ENCODE measurements at places on chromosomes 2 and 18.
A peak's percentile ranks its signal among the peaks of the same experiment; 100 is the strongest.

- peak; percentile 88 for DNase-seq
Observed at GRCh38 chr2:120551522-120551921, 184.1 kb upstream of the GLI2 start.

GRCh38 chr2:204449977-204450376 is 95.3 kb upstream of the PARD3B start:
- no peak for DNase-seq

- DNase-seq, result no peak
Observed at GRCh38 chr18:23536204-23536603, 32.9 kb downstream of the RMC1 start.

GRCh38 chr2:129760669-129761068 is 218.8 kb upstream of the RAB6C start:
- no peak for DNase-seq

DNA sequence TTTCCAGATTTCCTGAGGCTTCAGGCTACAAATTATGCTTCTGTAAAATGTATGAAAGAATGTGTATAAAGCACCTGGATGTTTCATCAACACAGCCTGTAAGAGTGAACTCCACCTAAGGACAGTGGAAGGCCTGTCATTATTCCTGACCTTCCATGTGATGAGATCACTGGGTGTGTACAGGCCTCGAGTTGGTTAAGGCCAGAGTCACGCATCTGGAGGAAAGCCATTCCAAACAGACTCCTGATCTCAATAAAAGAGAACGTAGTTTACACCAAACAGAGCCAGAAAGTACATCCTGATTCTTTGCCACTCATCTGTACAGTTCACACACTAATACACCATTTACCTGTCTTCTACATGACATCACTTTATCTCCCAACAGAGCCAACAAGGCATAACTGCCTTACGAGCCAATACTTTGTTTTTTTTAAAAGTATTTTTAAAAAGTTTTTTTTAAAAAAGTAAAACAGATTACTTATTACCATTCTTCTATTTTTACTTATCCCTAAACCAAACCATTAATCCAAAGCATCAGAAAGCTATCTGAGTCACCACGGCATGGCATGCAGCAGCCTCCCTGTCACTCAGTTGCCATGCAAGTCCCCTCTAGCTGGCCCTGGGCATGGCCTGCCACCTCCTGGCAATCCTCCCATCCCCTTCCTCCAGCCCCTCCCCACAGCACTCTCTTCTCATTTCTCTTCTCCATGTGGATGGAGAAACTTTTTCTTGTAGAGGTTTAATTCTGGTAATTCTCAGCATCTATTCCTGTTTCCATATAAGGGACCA is 78.8 kb upstream of the TFCP2L1 start:
- DNase-seq, result no peak

DNA sequence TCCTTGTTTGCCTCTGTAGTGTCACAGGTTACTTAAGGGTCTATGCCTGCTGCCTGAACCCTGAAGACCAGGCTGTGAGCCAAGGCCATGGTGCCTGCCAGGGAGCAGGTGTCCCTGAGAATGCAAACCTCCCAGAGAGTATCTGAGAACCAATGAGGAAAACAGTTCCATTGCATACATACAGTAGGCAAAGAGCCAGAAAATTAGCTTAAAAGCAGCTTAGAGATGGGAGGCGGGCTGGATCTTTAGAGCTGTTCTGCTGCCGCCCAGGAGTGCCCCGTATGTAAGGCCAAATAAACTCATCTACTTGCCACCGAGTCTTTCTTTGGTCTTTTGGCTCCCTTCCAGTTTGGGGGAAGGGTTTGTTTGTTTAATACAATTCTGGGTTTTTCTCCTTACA is 327.9 kb downstream of the CLIP4 start:
- no peak for DNase-seq

DNA sequence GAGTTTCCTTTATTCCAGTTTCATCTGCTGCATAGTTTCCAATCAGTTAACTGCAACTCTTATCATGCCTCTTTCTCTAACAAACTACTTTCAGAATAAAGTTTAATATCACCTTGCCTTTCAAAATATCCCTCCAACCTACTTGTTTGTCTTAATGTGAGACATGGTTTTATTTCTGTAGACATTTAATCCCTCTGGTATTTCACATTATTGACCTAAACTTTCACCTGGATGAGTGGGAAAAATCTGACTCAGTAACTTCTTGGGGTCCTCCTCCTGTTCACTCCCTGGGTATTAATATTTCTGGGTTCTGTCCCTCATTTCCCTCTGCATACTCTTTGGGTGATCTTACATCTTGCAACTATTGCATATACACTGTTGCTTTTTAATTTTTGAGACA is 27.9 kb downstream of the MSH6 start:
- DNase-seq, result no peak

DNA sequence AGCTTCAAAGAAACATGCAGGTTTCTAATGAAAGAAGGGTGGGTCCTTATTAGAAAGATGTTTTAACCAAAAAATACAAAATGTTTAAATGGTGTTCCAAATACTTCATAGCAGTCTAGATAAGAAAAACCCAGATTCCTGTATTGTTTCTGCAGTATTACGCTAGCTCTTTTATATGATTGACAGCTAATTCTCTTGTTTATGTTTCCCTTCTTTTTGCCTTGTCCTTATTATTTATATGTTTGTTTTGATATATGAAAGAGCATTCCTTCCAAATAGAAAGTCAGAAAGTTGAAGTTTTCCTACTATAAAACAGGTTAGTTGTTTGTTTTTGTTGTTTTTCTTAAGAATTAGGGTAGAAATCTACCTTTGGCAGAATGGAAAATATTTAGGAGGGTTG is 41.1 kb upstream of the PNPT1 start:
- no peak for DNase-seq

DNA sequence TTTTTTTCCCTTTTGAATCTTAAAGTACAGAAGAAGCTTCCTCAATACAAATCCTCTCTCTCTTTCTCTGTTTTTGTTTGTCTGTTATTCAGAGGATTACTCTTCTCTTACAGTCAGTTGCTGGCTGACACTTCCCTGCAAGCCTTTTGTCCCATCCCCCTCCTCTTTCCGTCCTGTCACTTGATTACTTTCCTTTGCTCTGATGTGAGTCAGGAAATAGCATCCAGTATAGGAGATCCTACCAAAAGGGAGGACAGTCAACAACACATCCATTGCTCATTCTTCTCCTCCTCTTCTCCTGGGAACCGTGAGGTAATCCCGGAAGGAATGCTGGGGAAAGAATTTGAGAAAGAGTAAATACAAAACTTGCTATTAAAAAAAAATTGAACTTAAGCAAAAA is 79.3 kb upstream of the SCN7A start:
- no peak for DNase-seq

- DNase-seq, result no peak
Observed at GRCh38 chr18:55582325-55582724, 5.7 kb downstream of the TCF4 start.

DNA sequence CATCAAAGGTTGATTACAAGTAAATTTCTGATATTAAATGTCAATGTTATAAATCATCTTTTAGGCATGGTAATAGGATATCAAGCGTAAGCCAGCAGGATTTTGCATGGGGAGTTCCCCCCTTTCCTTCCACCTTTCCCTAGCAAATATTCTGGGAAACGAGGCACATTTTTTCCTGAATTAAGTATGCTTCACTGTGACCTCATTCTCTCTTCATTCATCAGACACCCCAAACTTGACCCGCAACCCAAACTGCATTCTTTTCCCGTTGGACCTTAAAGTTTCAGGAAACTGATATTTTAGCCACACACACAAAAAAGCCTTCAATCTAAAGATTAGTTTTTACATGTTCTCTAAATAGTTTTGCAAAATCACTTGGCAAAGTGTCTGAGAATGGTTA is 214.5 kb upstream of the CTAGE1 start:
- DNase-seq, result no peak

GRCh38 chr2:203469546-203469945 is 65.6 kb downstream of the RAPH1 start:
- no peak for DNase-seq

GRCh38 chr2:141878016-141878415 is 252.8 kb downstream of the LRP1B start:
- DNase-seq, result no peak

- DNase-seq, result no peak
Observed at GRCh38 chr2:204796581-204796980, 251.3 kb downstream of the PARD3B start.

DNA sequence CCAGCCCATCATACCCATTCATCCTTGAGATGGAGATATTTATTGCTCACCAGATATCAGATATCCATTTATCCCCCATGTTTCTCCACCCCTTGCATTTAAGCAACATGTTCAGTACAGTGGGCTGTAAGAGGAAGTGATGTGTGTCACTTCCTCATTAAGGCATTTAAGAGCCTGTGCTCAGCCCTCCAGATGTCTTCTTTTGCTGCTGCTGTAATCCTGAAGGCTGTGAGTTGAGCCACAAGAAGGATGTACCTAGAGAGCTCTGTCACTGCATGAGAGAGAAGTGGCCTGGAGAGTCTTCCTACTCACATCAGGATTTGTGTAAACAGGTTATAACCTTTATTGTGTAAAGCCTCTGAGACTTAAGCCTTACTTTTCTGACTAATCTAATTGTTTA is 151.8 kb upstream of the UNC80 start:
- DNase-seq, result peak; percentile 52

DNA sequence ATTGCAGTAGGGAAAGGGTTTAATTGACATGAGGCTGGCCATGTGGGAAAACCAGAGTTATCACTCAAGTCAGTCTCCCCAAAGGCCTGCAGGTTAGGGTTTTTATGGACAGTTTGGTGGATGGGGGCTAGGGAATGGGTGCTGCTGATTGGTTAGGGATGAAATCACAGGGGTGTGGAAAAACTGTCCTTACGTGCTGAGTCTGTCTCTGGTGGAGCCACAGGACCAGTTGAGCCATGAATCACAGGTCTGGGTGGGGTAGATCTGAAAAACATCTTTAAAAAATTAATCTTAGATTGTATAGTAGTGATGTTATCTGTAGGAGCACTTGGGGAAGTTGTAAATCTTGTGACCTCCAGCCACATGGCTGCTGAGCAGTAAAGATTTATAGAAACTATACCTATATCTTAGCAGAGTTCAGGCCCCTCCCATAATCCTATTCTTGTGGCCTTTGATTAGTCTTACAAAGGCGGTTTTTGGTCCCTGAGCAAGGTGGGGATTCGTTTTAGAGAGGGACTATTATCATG is 139.6 kb downstream of the COMMD1 start:
- no peak for DNase-seq

DNA sequence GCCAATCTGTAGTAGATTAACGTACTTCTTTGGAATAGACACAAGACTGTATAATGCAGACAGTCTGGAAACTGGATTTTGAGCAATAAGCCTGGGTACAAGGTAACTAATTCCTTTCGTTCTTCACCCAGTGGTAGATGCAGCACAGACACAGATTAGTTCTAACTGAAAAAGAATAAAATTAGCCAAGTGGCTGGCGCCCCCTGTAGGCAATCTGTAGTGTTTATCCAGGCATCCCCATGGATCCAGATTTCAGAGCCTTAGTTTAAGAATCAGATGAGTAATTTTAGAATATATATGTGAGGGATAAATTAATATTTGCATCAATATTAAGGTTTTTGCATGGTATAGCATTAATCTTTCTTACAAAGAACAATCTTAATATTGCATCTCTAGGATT is 563.9 kb downstream of the DCC start:
- DNase-seq, result peak; percentile 7

DNA sequence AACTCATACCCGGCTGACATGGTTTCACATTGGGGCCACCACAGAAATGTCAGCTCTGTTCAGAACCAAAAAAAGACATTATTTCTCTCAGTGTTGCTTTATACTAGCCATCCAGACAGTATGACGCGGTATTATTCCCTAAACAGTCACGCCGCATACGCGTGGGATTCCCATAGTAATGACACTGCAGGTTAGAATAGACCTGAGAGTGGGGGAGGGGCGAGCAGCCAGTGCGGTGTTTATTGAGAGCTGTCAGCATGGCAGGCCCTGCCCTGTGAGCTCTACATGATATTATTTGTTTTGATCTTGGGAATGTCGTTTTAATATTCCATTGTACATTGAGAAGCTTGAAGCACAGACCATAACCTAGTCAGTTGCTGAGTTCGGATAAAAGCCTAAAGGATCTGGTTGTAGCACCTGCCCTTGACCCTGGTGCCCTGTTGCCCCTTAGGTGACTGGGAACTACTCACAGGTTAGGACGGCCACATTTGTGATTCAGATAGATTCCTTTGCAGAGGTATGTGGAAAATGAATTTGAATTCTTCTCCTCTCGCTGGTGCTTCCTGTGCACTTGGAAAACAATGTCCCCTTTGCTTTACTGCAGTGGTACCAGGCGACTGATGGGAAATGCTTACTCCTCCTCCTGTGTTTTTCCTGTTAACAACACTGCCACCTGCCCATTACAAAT is 150.1 kb downstream of the ARHGAP28 start:
- DNase-seq, result no peak

- DNase-seq, result no peak
Observed at GRCh38 chr2:47518497-47519146, 115.7 kb downstream of the MSH2 start.

DNA sequence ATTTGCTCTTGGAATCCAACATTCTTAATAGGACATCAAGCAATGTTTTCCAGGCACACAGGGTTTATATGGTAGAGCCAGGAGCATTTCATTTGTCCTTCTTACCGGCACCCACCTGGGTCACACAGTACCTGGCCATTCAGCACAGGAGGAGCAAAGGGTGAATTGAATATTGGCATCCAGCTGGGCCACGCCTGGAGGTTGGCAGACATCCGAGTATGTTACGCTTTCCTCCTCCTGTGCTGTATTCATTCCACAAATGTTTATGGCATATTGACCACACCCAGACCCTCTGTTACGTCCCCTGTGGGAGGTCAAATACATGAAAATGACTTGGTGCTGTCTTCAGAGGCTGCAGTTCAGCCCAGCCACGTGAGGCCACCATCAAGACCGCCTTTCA is 206.2 kb downstream of the RTP5 start:
- DNase-seq, result no peak

- DNase-seq, result no peak
Observed at GRCh38 chr2:143802871-143803650, 673.8 kb downstream of the ARHGAP15 start.

DNA sequence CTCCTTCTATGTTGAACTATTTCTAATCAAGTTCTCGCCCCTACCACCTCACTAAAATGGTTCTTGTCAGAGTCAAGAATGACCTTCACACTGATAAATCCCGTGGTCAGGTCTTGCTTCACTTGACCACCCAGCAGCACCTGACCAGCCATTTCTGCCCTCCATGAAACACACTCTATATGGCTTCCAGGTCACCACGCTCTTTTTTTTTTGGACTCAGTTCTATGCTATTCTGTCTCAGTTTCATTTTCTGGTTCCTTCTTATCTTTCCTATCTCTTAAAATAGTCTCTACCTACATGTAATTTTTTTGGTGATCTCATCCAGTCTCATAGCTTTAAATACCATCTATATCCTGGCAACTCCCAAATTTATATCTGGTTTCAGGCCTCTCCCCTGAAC is 11.4 kb downstream of the EIF2AK3 start:
- no peak for DNase-seq

- DNase-seq, result no peak
Observed at GRCh38 chr18:42480441-42480840, 525.4 kb downstream of the PIK3C3 start.
